NCI-H2029 (cell line): ENCODE measurements at places on chromosomes 4 and X.

- no peak for DNase-seq
Observed at GRCh38 chr4:110361921-110362320, 114.0 kb upstream of the ENPEP start.

DNA sequence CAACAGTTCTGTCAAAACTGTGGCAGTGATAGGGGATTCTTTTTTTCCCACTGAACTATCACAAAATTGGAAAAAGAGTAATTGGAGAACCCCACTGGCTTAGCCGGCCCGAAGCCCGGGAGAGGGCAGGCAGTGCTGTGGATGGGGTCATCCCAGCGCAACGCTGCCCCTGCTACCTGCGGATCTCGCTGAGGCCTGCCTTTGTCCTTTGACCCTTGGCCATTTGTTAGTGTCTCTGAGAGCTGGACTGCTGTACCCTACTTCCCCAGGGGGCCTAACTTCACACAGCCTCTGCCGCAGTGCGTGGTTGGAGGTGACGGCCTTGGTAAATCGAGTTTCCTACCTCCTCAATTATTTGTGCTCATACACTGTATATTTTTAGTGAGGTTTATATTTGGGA is 43.0 kb upstream of the MSANTD1 start:
- DNase-seq, result no peak

DNA sequence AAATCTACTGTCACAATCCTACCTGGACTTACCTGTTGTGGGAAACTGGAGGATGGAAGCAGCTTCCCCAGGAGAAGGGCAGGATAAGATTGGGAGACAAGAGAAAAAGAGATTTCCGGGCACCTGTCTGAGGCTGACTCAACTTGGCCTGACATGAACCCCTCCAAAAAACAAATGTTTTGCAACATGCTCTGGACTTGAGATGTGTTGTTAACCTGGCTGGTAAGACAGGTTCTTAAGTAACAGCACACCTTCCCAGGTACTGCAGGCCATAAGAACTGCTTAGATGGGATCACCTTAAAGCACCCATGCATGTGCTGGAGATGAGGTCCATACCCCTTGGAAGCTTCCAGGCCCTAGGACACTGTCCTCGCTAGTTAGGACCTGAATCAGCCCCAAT is 4.4 kb upstream of the SMIM43 start:
- DNase-seq, result no peak

DNA sequence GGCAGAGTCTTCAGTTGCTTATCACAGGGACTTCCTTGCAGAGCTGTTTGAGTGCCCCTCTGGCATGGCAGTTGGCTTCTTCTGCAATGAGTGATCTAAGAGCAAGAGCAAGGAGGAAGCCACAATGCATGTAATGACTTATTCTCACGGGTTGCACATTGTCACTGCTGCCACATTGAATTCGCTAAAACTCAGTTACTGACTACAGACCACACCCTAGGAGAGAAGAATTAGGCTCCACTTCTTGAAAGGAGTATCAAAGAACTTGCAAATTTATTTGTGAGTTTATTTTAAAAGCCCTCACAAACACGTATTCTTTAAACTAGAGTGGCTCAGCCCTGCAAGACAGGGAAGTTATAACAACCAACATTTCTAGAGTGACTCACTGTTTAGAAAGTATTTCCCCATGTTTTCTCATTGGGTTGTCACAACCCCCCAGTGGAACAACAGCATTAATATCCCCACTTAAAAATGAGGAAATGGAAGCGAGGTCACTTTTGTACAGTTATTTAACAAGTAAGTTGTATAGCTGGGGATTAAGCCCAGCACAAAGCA is 32.4 kb upstream of the RBPJ start:
- no peak for DNase-seq

DNA sequence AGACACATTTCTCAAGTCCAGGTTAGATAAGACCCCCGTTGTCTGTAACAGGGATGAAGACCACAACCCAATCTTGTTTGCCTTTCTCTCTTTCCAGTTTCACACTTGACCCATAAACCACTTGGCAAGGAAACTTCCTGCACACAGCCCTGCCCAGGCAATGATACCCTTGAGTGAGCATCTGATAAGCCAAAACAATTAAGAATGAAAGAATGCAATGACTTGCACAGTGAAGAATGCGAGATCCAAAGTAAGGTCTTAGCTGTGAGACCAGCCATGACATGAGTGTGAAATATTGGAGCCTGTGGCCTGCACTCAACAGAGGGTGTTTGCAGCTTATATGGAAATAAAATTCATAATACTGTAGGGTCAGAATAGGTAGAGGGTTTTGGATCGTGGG is 37.9 kb upstream of the MXRA5 start:
- no peak for DNase-seq

DNA sequence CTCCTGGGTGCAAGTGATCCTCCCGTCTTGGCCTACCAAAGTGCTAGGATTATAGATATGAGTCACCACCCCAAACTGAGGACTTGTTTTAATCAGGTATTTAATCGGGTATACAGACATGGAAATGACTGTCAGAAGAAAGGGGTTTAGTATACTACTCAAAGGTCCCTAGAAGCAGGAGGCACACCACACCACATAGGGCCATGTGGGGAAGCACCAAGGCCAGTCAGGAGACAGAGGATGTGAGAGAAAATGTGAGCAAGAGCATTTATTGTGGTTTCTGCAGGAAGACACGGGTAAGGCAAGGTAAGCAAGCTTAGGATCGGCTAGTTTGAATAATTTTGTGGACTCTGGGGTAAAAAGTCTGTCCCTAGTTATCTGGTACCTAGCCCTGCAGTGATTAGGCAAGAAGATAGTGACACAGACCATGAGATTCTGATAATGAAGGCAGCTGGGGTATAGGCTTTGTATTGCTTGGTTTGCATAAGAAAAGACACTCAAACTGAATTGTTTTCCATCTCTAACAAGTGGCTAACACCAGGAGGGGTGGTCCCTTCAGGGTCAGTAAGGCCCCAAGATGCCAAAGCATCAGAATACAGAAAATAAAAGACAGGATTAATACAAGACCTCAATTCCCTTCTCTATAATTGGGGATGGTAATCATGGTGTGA is 408.8 kb upstream of the F9 start:
- DNase-seq, result no peak

- peak; percentile 81 for DNase-seq
Observed at GRCh38 chrX:152958524-152959465, 35.1 kb downstream of the PNMA5 start.

DNA sequence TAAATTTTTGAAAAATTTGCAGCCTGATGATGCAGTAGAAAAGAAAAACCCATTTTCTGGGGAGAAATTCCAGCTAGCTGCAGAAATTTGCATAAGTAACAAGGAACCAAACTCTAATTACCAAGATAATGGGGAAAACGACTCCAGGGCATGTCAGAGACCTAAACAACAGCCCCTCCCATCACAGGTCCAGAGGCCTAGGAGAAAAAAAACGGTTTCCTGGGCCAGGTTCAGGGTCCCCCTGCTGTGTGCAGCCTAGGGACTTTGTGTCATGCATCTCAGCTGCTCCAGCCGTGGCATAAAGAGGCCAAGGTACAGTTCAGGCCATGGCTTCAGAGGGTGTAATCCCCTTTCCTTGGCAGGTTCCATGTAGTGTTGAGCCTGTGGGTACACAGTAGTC is 733.7 kb upstream of the CT83 start:
- no peak for DNase-seq

DNA sequence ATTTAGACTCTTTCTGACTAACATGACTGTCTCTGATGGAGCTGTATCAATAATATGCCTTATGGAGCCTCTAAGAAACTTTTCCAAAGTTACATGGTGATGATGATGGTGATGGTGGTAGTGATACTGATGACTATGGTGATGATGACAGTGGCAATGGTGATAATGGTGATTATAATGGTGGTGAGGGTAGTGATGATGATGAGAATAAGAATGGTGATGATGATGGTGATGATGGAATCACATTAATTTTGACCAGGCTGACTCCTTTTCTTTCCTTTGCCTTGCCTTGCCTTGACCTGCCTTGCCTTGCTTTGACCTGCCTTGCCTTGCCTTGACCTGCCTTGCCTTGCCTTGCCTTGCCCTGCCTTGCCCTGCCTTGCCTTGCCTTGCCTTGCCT is 31.7 kb upstream of the AREG start:
- no peak for DNase-seq

GRCh38 chr4:113162089-113162488 is 112.6 kb downstream of the ANK2 start:
- no peak for DNase-seq

DNA sequence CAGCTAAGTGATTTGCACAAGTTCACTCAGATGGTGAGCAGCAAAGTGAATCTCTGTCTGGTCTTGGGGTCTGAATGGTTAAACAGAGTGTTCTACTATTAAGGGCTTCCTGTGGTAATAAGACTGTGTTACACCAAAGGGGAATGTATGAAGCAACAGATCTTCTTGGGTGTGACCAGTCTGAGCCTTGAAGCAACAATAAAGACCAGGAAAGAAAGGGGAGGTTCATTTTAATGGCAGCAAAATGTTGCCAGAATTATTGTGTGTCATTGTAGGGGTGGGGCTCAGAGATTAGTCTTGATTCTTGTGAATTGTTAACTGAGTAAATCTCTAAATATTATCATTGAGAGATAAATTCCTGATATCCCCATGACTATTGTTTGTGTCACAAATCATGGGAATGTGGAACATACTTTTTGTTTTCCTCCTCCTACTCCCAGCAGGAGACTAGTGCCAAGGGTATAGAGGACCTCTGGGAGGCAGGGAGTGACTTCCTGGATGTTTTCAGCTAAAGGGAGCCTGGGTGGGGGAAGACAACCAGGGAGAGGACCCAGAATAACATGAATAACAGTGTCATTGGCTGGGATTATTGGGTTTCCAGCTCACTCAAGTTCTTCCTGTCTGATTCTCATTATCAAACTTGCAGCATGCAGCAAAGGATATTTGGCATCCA is 141.4 kb upstream of the PAK3 start:
- DNase-seq, result no peak

GRCh38 chr4:25943805-25944204 is 29.8 kb downstream of the SMIM20 start:
- no peak for DNase-seq

DNA sequence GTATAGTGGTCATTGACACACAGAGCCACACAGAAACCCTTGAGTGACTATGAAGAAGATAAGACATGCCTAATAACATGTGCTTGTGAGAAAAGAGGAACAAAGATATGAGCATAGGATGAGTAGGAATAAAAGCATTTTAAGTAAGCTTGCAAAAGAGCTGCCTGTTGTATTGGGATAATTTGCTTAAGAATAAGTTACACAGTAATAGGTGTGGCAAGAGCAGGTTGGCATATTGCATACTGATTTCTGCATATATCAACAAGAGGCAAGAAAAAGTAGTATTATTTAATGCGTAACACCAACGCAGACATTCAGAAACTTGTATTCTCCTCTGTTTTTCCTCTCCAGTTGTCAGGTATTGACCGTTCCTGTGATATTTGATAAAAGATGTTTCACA is 111.5 kb upstream of the UGT8 start:
- no peak for DNase-seq

- DNase-seq, result no peak
Observed at GRCh38 chr4:104394406-104395167, 100.1 kb downstream of the CXXC4 start.

DNA sequence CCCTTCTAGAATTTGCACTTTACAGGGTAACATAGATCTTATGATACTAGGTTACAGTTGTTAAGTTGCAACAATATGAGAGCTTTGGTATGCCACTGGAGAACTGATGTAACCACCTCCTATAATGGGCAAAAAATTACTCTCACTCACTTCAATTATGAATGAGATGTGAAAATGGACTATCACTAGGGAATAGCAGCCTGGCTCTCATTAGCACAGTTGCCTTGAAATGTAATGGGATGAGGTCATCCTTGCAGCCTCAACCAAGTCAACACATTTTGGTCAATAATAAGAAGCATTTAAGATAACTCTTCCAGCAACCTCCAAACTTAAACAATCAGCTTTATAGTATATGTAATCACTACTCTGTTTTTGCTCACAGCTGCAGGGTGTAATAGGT is 69.4 kb downstream of the TBC1D9 start:
- DNase-seq, result no peak

DNA sequence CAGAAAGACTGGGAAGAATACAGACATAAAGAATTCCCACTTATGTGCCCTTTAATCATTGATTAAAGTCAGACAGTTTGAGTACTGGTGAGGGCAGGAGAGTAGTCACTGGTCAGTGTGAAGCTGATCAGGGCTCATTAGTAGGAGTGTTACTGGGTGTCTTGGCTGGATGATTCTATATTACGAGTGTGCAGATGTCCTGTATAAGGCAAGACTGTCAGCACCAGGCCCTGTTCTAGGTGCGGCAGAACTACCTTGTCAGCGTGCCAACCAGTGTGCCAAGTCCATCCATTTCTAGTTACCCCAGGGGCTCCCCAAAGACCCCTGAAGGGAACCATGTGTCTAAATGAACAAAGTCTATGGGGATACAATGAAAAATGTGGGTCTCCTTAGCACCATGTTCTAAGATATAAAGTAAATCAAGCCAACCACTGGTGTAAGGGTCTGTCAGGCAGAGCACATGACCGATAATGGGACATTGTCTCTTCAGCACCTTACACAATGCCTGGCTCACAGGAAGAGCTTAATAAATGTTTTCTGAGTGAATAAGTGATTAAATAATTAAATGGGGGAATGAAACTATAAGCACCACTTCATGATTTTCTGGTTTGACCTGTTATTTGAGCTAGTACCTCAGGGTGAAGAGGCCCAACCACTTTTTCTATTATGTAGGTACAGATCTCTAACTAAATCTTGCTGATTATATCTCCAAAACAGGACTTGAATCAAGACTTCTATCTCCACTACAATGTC is 205.0 kb downstream of the CAMK2D start:
- DNase-seq, result no peak

GRCh38 chr4:127997534-127998388 is 32.6 kb downstream of the ABHD18 start:
- DNase-seq, result no peak

GRCh38 chrX:40755291-40756249 is 20.2 kb upstream of the MED14 start:
- no peak for DNase-seq

GRCh38 chrX:17846045-17846444 is 15.1 kb downstream of the RAI2 start:
- no peak for DNase-seq

GRCh38 chr4:74109870-74110605 is 11.0 kb upstream of the CXCL2 start:
- DNase-seq, result no peak

GRCh38 chr4:14233126-14233525 is 605.6 kb upstream of the BOD1L1 start:
- DNase-seq, result no peak

DNA sequence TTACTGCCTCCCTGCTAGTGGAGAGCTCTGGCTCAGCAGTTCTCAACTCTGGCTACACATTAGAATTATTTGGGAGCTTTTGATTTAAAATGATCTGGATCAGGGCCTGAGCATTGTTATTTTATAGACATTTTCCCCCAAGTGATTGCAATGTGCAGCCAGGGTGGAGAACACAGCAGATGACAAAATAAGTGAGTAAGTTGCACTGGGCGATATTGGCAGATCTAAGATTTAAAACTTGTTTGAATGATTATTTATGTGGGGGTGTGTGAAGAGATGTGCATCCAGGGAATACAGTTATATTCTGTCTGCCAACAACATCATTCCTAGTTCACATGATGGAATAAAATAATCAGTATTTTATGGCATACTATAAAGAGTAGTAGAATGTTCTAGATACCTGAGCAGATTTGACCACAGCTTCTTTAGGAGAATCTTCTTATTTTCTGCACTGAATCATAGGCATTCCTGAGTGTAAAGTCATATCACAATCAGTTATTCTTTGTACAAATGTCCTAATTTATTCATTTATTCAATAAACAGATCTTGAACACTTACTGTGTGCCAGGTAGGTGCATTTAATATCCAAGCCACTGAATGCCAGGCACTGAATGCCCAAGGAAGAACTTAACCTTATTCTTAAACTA is 123.9 kb downstream of the UCHL1 start:
- no peak for DNase-seq
